ENCODE measurements at places on chromosomes 1 and 21.

DNA sequence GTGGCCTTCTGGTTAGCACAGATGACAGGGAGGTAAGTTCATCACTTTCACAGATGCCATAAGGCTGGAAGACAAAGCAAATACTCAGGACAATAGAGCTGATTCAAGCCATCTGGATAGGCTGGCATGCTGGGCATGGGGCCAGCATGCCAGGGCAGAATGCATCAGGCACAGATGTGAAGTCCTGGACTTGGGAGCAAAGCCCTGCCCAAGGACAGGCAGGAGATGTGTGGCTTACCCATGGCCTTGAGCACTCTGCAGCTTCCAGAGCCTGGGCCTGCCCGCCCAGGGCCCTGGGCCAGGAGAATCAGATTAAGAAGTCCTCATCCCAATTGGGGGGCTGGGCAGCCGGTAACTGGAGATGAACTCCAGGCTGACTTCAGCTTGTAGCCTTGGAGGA, 135.7 kb upstream of the ZC3H12A start:
- peak; percentile 70 for DNase-seq

- peak; percentile 92 for DNase-seq
Measured at GRCh38 chr1:18820791-18821641, 38.4 kb downstream of the TAS1R2 start.

DNA sequence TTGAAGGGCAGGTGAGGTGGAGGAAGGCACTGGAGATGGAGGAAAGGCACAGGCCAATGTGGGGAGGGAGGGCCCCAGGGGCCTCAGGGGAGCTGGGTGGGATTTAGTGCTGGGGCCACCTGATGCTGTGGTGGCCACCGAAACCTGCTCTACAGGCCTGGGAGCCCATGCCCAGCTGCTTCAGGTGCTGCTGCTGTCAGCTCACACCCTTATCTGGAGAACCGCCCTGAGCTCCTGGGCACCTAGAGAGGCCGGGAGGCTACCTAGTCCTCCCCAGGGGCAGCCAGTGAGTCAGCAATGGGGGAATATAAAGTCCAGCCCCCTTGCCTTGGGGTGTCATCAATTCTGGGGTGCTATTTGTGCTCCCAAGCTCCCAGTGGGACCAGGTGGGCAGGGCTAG, 12.2 kb downstream of the FAM131C start:
- no peak for DNase-seq

- no peak for DNase-seq
Measured at GRCh38 chr1:228360533-228361313, 45.9 kb downstream of the TRIM11 start.

DNA sequence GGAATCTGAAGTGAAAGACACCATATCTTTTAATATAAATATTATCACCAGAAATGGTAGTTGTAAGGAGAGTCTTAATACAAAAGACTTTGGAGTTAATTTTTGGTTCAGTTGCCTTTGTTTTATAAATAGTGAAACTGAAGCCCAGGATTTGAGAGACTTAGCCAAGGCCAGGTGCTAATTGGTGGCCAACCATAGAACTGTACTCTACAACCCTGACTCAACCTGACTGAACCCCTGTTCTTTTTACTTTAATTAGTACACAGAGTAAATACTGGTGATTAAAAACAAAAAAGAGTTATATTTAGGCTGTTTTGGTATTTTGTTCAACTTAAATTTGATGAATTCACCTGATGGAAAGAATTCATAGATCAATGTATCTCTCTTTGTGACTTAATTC, 76.3 kb downstream of the SNX7 start:
- DNase-seq, result no peak

DNA sequence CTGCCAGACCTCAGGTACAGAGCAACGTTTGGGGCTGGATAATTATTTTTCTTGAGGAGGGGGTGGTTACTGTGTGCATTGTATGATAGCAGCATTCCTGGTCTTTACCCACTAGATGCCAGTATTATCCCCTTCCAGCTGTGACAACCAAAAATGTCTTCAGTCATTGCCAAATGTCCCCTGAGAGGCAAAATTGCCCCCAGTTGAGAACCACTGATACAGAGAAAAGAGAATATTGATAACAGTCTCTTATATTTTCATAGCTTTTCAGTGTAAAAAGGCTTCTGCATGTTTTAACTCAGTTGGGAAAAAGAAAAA, 51.8 kb upstream of the SYT14 start:
- DNase-seq, result no peak

GRCh38 chr1:6358757-6359201, 34.8 kb downstream of the ACOT7 start:
- DNase-seq, result no peak

GRCh38 chr1:114482585-114482984, 28.4 kb downstream of the TRIM33 start:
- DNase-seq, result no peak

GRCh38 chr1:84407524-84407923, 9.2 kb downstream of the DNASE2B start:
- DNase-seq, result no peak

DNA sequence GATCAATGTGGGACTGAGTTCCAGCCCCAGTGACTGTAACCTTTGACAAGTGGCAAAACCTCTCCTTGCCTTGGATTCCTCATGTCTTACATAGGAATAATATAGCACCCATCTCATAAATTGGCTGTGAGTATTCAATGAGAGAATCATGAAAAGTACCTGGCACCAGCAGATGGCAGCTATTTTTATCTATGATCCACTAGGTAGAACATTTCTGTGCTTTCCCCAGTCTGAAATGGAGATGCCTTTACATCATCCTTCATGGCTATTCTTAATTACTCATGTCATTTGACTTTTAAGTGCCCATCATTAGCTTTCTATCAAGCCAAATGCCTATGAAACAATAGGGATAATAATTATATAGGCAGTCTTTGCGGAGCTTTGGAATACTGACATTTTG, 130.1 kb downstream of the TGFB2 start:
- no peak for DNase-seq

DNA sequence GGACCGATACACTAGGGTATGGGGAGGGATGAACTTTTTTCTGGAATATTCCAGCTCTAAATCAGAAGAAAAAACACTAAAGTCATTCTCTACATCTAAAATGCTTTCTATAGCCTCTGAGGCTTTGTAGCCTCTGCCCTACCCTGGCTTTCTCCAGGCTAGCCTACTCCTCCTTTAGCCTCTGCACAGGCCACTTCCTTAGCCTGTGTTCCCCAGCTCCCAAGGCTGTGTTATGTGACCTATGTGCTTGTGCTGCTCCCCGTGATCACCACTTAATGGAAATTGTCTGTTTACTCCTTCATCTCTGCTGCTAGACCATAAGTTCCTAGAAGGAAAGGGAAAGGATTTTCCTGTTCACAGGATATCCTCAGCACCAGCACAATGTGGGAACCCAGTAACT, 92.8 kb downstream of the SEC16B start:
- DNase-seq, result no peak

GRCh38 chr1:143748906-143749305, 222.9 kb downstream of the FAM72C start:
- no peak for DNase-seq

- DNase-seq, result peak; percentile 82
Measured at GRCh38 chr1:41268154-41268770, 26.2 kb upstream of the SCMH1 start.

DNA sequence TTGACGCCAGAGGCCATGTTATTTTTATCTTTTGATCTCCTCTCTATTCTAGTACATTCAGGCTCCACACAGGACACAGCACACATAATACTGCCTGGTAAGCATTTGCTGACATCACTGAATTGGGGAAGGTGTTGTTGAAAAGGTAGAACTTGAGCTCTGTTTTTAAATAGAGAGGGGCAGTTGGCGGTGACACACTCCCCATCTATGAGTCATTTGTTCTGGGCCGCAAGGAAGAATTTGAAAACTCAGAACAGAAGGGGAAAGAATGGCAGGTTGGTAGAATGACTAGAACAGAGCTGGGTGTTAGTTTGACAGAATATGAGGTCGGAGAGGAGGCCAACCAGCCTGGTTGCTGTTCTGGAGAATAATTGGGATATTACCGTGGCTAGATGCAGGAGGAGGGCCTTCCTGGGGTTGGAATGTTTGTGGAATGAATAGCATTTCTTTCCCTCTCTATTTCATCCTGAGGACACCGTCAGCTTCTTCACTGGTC, 52.1 kb upstream of the ERRFI1 start:
- DNase-seq, result no peak

DNA sequence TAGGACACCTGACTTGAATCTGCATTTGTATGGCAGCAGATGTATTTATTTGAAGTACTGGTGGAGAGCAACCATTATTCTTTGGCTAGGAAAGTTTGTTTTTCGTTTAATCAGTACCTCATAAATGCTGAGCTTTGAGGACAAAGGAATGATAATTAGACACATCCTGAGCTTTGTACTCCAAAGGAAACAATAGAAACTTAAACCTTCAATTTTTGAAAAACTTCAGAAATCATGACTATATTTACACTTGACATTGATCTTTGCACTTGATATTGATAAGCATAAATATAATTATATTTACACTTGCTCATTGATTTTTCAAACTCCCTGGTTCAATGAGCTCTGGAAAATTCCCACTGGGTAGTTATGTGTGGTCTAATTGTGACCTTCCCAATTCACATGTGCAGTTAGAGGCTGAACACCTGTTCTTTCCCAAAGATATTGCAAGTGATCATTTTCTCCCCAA, 10.7 kb downstream of the PATJ start:
- DNase-seq, result no peak

GRCh38 chr1:47280142-47280541, 33.8 kb downstream of the STIL start:
- no peak for DNase-seq

DNA sequence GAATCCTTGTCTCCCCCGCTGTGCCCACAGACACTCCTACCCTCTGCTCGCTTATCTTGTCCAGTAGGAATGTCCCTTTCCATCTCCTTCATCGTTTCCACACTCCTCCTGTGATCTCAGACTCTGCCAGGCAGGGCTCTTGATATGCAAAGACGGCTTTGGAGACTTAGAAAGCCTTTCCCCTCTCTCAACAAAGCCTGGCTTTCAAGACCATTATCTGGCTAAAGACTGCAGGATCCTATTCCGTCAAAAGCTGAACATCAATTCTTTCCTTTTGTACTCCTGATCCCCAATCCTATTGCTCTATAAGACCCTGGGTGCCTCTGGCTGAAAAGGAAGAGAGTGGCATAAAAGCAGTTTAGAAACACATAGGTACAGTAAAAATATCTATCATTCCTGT, 63.9 kb downstream of the SDC3 start:
- DNase-seq, result no peak

DNA sequence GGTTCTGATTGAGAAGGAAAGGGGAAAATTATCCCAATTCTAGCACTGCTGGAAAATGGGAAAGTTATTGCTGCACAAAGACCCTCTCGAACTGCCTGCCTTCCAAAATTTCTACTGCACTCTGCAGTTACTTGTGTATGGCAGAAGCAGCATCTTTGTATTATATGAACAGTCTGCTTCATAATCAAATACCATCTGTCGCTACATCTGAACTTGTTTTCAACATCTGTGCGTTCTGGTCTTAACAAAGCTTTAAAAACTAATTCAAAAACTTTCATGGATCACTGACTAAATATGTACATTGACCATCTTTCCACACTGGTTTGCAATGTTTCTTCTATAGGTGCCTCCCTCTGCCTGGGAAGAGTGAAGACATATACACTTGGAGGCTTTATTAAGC, 79.2 kb downstream of the PROX1 start:
- DNase-seq, result no peak

- no peak for DNase-seq
Measured at GRCh38 chr1:64129701-64130100, 73.7 kb upstream of the UBE2U start.

DNA sequence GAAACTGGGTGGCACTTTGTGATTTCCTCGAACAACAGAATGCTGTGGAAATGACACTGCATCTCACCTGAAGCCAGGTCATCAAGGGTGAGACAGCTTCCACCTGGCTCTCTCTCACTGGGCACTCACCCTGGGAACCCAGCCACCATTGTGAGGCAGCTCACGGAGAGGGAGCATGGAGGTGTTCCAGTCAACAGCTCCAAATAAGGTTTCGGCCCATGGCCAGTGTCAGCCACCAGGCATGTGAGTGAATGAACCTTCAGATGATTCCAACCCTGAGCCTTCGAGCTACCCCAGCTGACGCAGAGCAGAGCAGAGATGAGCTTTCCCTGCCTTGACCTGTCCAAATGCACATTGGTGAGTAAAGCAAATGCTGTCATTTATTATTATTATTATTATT, 58.1 kb downstream of the SYDE2 start:
- DNase-seq, result no peak

GRCh38 chr1:12202190-12202497, 27.7 kb upstream of the VPS13D start:
- DNase-seq, result no peak

GRCh38 chr1:71630073-71630472, 549.2 kb upstream of the ZRANB2 start:
- DNase-seq, result no peak

GRCh38 chr1:221723848-221724236, 18.0 kb downstream of the DUSP10 start:
- DNase-seq, result no peak

DNA sequence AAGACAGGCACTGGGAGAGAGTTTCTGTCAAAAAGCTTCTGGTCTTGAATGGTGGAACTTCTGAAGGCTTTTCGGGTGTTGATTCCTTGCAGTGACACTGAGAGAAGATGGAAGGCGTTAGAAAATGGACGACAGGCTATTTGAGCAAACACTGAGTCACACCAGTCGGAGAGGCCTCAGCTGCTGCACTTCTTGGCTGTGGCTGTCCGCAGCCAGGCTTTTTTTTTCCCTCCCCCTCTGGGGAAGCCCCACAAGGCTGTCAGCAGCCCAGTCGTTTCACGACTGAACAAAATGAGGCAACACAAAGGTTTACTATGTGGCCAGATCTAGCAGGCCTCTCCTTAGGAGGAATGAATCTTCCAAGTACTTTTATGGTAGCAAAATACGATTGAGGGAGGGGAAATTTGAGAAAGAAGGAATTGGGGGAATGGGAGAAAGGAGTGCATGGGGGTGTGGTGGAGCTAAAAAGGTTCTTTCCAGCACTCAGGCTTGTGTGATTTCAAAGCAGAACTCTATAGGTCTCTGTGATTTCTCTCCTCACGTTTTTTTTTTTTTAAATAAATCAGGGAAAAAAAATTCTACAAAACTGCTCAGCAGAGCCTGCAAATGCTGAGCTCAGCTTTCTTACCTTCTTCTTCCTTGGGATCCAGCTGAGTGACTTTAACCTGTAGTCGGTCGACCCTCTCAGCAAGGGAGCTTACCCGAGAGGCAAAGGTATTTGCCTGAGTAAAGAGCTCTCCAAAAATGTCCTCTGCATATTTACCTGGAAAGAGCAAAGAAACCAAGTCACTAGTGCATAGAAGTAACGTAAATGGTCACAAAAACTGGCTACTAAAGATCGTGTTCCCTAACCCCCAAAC, 26.1 kb downstream of the GPR3 start:
- DNase-seq, result peak; percentile 55

GRCh38 chr1:36097693-36098585, 9.2 kb downstream of the ADPRS start:
- no peak for DNase-seq

- DNase-seq, result no peak
Measured at GRCh38 chr1:209839875-209840546, 12.2 kb downstream of the UTP25 start.

- peak; percentile 79 for DNase-seq
Measured at GRCh38 chr1:26145041-26145959, 13.6 kb upstream of the FAM110D start.

GRCh38 chr1:52632732-52633290, at the start of gene SHISAL2A:
TSS of gene SHISAL2A (plus strand) at chr1:52633168. CDS start at chr1:52633494, 326 bp downstream.
- no peak for DNase-seq

Measured in posterior cingulate gyrus (tissue), 11 donors.